ENCODE measurements at places on chromosomes 4 and X.

GRCh38 chr4:163660636-163661035 is 166.1 kb downstream of the TMA16 start:
- no peak for DNase-seq

DNA sequence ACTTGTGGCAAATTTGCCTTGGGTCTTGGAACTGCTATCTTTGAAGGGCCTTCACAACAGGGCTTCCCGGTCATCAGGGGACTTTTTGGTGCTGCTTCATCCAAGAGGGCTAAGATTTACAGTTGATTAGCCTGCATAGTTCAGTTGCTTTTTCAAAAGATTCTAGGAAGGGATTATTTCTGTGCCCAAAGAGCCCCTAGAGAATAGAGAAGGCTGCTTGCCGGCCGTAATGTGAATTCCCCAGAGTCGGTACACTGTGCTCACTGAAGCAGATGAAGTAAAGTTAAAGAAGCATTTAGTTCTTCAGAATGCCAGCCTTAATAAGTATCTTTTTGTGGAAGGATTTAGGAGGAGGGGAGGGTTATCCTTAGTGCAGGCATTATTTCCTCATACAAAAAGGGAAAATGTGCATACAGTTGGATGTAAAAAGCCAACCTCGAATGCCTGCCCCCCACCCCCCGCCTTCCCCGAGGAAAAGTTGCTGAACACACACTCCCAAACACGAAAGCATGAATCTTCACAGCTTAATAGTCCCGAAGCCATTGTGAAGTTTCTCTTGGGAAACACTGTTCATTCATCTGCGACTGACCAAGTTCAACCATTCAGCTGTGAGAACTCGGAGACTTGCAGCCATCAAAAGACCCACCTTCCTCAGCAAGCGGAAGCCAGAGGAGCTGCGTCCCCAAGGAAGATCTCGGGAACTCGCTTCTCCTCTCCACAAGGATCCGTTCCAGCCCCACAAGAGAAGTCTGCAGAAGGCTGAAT is 47.6 kb downstream of the ANOS1 start:
- DNase-seq = no peak

- DNase-seq = no peak
Observed at GRCh38 chr4:2341911-2342652, 76.4 kb downstream of the ZFYVE28 start.

- no peak for DNase-seq
Observed at GRCh38 chr4:85929961-85930665, 429.7 kb downstream of the MAPK10 start.

- DNase-seq = no peak
Observed at GRCh38 chr4:40455340-40455902, 120.3 kb downstream of the CHRNA9 start.

Measured in activated CD4-positive, alpha-beta T cell treated with anti-CD3 and anti-CD28 coated beads, Interleukin-2, amount 50 U/mL, for 24 hours (primary cell).